ENCODE measurements at places on chromosomes 3 and 15.
A peak's percentile ranks its signal among the peaks of the same experiment; 100 is the strongest.

GRCh38 chr15:66629817-66630576, 64.2 kb upstream of the LCTL start:
- DNase-seq: no peak

- no peak for DNase-seq
Measured at GRCh38 chr3:112685420-112685819, 44.5 kb upstream of the CCDC80 start.

DNA sequence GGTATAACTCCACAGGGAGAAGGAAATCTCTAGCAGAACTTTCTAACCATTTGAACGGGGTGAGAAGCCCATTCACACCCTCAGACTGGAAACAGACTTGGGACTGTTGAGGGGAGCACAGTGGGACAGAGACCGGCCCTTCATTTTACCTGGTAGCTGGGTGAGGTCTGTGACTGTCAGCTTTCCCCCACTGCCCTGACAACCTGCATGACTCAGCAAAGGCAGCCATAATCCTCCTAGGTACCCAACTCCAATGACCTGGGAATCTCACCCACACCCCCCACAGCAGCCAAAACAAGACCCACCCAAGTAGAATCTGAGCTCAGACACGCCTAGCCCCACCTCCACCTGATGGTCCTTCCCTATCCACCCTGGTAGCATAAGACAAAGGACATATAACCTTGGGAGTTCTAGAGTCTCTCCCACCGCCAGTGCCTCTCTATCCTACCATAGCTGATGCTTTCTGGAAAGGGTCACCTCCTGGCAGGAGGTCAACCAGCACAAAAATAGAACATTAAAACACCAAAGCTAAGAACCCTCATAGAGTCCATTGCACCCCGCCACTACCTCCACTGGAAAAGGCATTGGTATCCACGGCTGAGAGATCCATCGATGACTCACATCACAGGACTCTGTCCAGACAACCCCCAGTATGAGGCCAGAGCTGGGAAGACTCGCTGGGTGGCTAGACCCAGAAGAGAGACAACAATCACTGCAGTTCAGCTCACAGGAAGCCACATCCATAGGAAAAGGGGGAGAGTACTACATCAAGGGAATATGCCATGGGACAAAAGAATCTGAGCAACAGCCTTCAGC, 28.0 kb downstream of the SENP7 start:
- no peak for DNase-seq

GRCh38 chr3:139107424-139108252, 62.9 kb upstream of the PRR23C start:
- no peak for DNase-seq

DNA sequence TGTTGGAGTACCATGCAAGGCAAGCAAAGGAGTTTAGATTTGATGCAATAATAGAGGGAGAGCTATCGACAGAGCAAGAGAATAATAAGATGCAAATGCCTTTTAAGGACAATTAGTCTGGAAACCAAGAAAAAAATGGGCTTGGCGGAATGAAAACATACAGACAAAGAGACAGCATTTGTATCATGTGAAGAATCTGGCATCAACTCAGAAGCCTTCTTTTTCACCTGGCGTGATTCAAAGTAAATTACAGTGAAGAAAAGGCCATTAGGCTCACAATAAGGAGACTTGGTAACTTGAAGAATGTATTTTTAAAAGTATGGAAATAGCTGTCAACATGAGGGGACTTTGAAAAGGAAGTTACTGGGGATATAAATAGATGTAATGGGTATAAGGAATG, 521.2 kb upstream of the GOLIM4 start:
- DNase-seq: peak; percentile 9

DNA sequence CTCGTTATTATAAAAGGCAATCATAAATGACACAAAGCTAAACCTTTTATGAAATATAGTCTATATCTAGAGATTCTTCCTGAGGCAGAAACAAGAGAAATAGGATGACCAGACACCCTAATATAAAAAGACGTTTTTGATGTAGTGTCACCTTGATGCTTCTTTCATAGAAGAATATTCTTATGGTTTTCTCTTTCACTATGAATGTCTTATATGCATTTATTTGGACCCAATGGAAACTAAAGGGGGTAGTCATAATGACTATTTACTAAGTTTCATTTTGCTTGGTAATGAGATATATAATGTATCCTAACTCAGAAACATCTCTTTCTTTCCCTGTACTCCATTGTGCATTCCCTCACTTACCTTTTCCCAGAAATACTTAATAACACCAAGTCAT, 393.9 kb downstream of the RAP2B start:
- DNase-seq: no peak

DNA sequence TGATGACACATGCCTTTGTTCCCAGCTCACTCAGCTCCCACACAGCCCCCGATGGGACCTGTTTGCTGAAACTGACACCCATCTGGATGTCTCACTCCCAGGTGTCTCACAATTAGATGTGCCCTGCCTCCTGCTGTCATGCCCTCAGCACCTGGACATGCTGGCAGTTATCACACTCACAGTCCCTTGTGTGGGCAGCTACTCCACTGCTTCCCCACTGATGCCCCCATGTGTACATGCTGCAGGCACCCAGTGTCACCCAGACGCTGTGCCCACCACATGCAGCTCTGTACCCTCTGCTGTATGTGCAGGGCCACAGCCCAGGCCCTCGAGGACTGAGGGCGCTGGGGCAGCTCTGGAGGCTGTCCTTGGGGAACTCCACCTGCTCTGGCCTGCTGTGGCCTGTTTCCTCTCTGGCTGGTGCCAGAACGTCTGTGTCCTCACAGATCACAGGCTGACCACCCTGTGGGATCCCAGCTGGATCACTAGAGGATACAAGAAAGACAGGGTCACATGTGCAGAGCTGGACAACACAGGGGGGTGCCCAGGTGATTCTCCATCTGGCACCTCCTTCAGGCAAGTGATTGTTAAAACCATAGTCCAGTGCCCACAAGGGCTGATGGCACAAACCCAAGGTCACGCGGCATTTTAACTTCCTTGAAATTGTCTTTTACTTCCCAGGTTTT, 14.0 kb downstream of the C3orf22 start:
- no peak for DNase-seq

DNA sequence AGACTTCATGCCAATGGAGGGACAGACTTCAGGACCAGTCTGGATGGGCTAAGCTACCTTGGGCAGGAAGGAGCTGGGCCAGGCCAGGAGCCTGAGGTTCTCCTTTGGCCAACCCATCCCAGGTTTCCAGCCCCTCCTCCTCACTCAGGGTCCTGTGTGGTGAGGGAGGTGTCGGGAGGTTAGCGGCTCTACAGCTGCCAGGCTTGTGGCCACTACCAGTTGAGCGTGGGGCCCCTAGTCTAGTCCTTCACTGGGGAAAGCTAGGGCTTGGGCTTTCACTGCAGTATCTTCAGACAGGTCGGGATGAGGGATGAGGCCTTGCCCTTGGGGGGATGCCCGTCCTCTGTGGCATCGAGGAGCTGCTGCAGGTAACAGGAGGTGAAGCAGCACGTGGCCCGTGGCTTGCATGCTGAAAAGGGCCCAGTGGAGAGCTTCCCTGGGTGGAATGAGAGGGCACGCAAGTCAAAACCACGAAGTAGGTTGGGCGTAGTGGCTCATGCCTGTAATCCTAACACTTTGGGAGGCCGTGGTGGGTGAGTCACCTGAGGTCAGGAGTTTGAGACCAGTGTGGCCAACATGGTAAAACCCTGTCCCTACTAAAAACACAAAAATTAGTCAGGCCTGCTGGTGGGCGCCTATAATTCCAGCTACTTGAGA, 8.5 kb upstream of the FANCD2 start:
- no peak for DNase-seq

- DNase-seq: no peak
Measured at GRCh38 chr3:146884721-146885120, 279.6 kb upstream of the PLSCR5 start.

DNA sequence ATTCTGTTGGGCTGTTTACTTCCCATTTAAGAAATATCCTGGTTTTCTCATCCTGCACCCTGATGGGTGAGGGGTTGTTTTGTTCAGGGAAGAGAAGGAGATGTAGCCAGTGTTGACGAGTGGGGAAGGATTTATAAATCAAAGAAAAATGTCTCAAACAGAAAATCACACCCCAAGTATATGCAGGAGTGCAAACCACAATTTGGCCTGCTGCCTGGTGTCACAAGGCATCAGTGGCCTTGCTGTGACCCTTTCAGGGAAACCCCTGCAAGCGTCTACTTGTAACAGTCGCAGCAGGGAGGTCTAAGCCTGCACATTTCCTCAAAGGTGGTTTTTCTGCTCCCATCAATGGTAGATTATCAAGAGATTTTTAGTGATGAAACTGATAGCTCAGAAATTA, 132.6 kb upstream of the LRRN1 start:
- DNase-seq: no peak

GRCh38 chr3:196235452-196236122, 19.3 kb downstream of the SLC51A start:
- no peak for DNase-seq

DNA sequence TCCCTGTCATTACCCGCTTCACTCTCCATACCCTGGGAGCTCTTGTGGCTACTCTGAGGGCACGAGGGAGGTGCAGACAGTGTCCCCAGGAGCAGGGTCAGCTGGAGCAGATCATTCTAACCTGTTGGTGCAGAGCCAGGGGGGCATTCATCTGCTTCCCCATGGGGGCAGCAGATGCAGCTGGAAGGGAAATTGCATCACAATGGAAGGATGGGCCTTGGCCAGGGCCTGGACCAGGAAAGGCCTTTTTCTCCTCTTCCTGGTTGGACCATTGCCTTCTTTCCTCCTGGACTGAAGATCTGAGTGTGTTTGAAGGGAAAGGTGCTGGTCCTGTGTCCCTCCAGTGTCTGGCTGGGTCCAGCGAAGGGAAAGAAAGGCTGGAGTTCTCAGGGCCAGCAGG, 55.7 kb downstream of the EPHB1 start:
- DNase-seq: no peak

DNA sequence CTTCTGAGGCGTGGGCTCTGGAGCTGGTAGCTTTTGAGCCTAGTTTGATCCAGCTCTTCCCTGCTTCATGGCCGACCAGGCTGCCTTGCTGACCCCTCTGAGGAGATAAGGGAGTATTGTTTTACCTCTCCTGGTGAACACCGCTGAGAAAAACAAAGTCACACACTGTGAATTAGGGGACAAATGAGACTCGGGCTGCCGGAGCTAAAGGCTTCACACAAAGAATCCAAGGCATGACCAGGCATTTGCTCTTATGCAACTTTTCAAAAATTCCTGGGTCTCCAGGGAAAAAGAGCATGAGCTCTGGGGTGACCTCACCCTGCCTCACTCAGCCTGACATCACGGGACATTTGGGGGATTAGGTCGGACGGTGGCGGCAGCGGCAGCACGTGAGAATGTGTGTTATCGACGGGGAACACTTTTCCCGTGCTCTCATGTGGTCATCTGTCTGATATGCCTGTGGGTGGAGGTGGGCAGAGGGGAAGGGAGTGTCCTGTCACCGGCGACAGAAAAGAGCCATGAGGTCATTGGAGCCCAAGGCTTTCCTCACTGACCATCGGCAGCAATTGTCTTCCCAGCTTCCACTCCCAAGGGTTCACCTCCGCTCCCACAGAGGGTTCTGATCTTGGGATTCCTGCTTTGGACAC, 61.0 kb downstream of the TMEM44 start:
- DNase-seq: no peak

GRCh38 chr3:188497021-188497420, 343.1 kb downstream of the LPP start:
- DNase-seq: no peak

GRCh38 chr3:145959457-145960088, 201.4 kb downstream of the PLOD2 start:
- DNase-seq: no peak

GRCh38 chr3:17771177-17772017, 29.0 kb upstream of the TBC1D5 start:
- no peak for DNase-seq

- DNase-seq: no peak
Measured at GRCh38 chr3:117586161-117586560, 876.6 kb downstream of the TUSC7 start.

DNA sequence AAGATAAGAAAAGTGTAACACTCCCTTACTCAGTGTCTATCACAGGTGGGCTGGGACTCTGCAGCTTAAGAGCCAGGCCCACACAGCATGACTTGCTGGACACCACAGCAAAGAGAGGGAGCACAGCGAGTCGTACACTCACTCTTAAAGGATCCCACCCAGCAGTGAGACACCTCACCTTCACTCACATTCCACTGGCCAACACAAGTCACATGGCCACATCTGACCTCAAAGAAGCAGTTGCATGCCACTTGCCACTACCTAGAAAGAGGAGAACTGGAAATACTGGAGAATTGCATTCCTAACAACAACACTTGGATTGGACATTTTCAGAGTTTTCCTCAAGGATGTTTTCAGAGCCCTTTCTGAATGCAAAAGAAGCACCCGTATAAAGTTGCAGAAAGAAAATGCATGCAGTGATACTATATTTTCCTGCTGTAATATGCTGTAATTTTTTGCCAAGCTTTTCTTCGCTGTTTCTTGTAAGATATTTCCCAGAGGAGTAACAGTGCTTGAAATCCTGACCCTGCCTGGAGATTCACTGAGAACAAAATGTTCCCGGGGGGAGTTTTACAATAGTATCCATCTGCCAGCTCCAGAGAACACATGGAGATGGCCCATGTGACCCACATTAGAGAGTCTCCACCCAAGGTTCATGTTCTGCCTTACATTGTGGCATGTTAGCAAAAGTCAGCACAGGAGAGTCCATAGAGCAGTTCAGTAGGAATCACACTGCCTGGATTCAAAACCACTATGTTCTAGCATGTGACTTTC, 42.2 kb downstream of the TRIM42 start:
- no peak for DNase-seq

- no peak for DNase-seq
Measured at GRCh38 chr15:33358306-33358705, 47.5 kb downstream of the RYR3 start.

DNA sequence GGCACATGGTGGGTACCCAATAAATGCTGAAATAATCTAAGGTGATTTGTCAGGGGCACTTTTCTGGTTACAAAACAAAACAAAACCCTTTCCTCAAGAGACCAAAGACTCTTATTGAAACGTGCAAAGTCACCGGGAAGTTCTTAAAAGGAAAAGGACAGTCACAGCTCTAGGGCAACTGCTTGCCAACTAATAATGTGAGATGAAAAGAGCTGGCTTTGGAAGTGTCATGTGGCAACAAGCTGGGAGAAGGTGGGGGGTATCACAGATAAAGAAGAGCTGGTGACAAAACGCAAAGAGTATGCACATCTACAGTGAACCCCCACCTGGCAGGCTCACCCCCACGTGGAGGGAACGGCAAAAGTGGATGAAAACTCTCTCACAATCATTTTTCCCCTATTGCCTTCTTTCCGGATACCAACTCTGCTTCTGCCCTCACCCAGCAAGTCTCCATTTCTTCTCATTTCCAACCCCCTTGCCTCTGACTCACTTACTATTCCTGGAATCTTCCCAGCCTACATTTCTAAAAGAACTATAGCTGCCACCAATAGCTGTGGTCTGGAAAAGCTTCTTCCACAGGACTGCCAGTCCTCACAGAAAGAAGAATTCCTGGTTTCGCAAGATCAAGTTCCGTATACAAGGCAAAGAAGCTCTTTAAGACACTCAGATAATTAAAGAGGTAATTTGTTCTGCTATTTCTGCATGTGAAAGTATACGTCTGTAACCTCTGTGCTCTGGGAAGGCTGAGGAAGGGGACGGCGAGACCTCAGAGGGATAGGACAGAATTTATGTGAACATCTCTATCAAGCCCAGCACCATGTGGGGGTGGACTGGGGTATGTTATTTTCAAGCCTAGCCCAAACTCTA, 21.8 kb upstream of the ANPEP start:
- no peak for DNase-seq

- no peak for DNase-seq
Measured at GRCh38 chr3:4794331-4794730, 184.9 kb upstream of the BHLHE40 start.

GRCh38 chr15:67784090-67784781, 41.1 kb upstream of the SKOR1 start:
- no peak for DNase-seq

Data from NCI-H1930 (cell line).